ENCODE measurements at places on chromosomes 11 and 22.
A peak's percentile ranks its signal among the peaks of the same experiment; 100 is the strongest.

GRCh38 chr11:65185171-65185570, 3.4 kb downstream of the CAPN1 start:
- DNase-seq: no peak

DNA sequence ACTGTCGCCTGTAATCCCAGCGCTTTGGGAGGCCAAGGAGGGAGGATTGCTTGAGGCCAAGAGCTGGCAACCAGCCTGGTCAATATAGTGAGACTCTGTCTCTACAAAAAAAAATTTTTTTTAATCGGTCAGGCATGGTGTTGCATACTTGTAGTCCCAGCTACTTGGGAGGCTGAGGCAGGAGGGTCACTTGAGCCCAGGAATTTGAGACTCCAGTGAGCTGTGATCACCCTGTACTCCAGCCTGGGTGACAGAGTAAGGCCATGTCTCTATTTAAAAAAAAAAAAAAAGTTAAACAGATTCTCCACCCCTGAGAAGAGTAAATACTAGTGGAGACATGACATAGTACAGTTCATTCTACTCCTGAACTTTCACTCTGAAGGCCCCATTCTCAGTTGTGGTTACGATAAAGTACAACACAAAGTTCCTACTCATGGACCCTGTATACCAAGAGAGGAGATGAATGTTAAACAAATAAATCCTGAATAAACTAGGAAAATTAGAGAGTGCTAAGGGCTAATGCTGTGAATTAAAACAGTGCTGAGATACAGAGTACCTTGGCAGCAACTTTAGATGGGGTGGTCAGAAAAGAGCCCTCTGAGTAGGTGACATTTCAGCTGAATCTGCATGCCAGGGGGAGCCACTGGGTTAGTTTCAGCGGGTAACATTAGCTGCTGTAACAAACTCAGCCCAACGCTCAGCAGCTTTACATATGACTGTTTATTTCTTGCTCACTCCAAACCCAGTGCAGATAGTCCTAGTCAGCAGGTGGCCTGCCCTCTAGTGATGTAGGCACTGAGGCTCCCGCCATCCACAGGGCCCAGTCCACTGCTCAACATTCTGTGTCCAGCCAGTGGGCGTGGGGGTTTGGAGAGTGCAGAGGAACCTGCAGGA, 75.1 kb downstream of the DBX1 start:
- no peak for DNase-seq

DNA sequence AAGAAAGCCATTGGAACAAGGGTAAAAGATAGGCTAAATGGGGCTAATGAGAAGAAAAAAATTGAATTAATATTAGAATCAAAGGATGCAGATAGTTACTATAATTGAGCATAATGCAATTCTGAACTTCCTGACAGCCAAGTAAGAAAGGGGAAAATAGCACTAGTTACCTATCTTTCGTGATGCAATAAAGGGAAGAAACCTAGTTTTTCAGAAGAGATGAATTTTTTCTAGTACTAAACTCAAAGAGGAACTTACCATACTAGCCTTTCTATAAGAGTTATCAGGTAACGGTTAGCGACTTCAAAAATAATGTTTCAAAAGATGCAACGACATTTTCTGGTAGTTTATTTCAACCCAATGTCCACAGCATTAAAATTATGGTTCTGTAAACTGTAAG, 8.8 kb upstream of the WT1 start:
- no peak for DNase-seq

DNA sequence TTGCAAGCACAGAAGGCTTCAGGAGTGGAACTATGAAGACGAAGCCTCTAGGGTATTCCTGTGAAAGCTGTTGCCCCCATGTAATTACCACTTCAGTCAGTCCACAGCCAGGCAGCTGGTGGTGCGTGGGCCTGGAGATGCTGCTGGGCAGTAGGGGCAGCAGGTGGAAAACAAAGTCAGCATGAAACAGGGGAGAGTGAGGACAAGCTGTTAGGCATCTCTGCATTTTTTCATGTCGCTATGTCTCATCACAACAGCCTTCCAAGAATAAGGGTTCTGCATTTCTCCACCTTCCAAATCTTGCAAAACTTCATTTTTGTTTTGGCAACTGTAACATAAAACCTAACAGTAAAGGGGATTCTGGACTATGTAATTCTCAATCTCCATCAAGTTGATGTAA, 757.5 kb downstream of the NELL1 start:
- DNase-seq: no peak

DNA sequence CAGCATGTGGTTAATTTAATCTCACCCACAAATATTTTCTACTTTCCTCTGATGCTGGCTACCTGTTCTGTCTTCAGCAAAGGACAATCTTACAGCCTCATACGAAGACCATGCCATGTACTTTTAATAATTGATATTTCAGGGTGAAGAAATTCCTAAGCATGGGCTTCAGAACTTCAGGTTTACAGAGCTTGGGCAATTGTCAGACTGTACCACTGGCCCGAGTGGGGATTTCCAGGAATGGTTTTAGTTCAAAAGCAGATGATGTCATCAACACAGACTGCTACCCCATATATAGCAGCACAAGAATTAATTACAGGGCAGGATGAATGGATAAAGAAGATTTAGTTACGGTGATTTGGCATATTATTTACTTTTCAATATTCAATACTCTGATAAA, 171.8 kb downstream of the ETS1 start:
- no peak for DNase-seq

GRCh38 chr11:44747836-44748235, 21.1 kb downstream of the TSPAN18 start:
- no peak for DNase-seq

DNA sequence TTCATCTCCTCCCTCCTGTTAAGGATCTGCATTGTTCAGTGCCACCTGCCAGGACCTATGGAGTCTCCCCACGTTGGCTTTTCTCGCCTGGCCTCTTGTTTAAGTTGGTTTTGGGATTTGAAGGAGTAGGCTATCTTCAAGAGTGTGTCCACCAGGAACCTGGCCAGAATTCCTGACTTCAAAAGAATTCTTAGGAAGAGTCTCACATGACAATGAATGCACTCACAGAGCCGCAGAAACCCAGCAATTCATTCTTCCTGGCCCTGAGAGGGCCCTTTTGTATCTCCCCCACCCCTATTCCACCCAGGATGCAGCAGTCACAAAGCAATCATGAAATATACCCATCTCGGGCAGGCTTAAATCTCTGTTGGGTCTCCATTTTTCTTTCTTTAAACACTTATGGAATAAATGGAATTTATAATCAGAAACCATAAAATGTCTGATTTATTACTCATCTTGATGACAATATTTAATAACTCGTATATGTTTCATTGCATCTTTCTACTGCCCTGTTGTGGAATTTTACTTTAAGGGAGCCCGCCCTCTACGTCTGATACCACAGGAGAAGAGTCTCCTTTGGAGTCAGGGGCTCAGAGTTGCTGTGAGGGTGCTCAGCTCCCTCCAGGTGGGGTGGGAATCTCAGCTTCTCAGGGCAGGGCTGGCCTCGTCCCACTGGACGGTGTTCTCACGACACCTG, 507.0 kb downstream of the NTM start:
- no peak for DNase-seq

- peak; percentile 45 for DNase-seq
These were observed 41.2 kb upstream of the MICAL2 start for GRCh38 chr11:12069066-12069676.

DNA sequence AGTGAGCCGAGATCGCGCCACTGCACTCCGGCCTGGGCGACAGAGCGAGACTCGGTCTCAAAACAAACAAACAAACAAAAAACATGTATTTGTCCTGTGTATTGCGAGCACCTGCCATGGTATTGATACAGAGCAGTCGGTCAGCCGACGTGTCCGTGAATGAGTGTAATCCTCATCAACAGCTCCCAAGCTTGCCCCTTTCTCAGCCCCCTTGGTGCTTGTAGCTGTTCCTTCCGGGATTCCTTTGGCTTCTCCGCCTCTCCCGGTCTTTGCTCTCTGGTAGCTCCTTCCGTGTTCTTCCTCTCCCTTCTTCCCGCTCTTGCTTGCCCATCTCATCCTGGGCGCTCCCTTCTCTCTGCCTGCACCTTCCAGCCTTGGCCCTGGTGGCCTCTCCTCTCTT, 10.9 kb downstream of the ZNF74 start:
- DNase-seq: no peak

- DNase-seq: no peak
These were observed 15.8 kb upstream of the ETS1 start for GRCh38 chr11:128603003-128603696.

GRCh38 chr22:19961201-19961580, 19.6 kb upstream of the TXNRD2 start:
- DNase-seq: no peak

DNA sequence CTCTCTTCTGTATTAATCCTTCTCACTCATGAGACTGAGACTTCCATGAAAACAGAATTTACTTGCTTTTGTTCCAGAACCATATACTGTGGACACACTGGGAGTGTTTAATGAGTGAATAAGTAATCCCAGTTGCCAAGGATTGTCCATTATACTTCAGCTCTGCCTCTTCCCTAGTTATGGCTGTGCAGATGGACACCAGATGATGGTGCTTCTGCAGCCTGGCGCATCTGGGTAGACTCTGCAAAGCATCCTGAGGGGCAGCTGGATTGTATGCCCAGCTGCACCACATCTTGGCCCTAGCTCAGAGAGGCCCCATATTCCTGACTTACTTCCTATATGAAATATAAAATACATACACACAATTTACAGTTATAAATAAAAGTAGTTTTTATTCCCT, 43.5 kb downstream of the DBX1 start:
- no peak for DNase-seq

- DNase-seq: no peak
These were observed 9.4 kb downstream of the EHD1 start for GRCh38 chr11:64868904-64869570.

GRCh38 chr11:121134741-121135312, 33.8 kb downstream of the TECTA start:
- no peak for DNase-seq

DNA sequence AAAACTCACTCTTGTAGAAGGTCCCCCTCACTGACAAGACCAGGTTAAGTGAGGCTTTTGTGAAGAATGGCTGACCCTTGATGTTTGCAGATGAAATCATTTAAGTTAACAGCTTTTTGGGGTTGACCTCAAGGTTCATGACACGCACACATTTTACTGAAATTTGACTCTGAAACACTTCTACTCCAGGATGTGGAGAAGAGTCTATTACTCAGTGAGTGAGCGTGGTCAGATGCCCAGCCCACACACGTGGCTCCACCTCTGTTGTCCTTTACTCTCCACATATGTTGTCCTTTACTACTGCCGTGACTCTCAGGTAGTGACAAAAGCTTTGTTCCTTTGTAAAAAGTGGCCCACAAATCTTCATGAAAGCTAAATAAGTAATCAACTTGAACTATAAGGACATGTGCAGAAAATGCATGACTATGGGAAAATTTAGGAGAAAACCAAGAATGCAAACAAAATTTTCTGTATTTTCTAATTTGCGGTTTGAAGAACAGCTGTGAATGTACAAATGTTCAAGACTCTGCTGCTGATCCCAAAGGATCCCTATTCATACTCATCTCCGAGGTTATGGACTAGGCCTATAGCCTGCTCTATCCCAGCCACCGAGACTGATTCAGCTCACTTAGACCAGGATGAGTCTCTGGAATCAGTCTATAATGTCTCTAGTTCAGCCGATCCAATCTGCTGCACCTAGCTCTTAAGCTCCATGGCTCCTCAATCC, 22.4 kb downstream of the XRRA1 start:
- DNase-seq: no peak

GRCh38 chr11:617199-617911, 1.6 kb upstream of the IRF7 start:
- DNase-seq: no peak

- DNase-seq: no peak
These were observed 125.3 kb upstream of the C11orf58 start for GRCh38 chr11:16613262-16613511.

DNA sequence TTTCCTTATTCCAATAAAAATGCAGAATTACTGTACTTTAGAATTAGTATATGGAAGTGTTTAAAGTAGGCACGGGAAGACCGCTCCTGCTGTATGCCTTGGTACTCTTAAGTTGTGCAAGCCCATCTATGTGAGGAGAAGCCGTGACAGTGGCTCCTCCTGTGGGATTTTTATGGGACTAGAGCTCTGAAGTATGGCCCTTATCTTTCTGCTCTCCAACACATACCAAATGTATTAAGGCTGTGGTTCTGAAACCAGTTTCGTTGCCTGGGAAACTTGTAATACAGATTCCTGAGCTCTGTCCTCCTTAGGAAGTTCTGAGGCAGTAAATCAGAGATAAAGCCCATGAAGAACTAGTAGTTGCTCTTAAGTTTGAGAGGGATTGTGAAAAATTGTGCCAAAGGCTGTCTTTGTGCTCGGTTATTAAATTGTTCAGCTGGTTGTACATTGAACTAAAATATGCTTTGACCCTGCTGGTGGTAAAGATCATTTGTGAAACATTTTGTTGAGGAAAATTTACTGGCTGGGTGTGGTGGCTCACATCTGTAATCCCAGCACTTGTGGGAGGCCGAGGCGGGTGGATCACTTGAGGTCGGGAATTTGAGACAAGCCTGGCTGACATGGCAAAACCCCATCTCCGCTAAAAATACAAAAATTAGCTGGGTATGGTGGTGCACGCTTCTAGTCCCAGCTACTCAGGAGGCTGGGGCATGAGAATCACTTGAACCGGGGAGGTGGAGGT, 29.3 kb downstream of the RTN3 start:
- DNase-seq: peak; percentile 77

DNA sequence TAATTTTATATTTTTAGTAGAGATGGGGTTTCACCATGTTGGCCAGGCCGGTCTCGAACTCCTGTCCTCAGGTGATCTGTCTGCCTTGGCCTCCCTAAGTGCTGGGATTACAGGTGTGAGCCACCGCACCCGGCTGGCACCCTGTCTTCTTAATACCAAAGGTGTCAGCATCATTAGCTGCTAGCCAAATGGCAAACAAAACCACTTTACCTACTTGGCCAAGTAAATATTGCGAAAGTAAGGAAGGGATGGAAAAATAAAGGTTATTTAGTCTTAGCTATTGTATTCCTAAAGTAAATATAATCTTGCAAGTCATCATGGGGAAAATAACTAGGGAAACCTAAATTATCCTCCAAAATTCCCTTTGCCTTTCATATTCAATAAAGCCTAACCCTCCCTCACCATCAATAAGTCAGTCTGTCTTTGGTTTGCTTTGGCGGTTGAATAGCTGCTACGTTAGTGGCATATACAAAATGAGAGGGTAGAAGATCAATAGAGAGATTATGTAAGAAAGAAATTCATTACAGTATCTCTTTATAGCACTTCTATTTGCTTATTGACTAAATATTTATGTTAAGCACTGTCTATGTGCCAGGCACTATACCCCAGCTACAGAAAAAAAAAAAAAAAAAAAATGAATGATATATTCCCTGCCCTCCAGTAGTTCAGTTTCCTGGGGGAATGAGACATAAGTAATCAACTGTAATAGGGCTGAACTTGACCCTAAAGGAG, 40.2 kb upstream of the CFAP300 start:
- no peak for DNase-seq
